ENCODE measurements at places on chromosomes 12 and 14. TPM values are rescaled to one million over a fixed set of nuclear protein-coding genes. Genes with fewer than 3 reads are reported as not detected.

GRCh38 chr12:91144053-91144452 is 32.8 kb upstream of the LUM start:
- DNase-seq = no peak

DNA sequence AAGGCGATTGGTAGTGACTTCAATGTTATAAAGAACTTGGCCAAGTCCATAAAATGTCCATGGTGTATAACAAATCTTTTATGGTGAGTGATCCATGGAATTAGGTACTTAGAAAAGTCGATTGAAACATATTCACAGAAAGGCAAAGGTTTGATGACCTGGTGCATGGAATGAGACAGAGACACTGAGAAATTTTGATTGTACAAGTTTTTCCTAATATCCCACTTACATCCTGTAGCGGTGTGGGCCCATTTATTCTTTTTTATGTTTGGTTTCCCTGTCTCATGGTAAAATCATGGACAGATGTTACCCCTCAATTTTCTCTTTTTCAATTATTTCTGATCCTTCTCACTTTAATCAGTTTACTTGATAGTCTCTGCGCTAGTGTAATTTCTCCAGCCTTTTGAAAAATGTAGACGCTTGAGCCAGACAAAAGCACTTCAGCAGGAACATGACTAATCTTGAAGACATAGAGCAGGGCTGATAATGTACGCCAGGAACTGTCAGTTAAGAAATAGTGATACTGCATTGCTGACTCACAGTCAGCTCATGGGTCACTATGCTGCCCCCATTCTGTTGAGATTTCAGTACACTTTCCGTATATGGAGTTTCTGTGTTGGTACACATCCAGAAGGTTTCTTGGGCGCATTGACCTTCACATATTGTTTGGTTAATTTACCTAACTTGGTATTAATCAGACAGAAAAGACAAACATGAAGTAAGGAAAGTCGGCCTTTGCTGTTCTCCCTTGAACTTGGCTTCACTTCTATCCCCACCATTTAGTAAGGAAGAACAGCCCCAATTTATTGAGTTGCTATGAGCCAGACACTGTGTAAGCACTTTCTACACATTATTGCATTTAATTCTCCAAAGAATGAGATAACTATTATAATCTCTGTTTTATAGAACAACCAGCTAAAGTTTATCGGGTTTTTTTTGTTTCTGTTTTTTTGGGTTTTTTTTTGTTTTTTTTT is 841.7 kb downstream of the DIO2 start:
- DNase-seq = no peak

GRCh38 chr12:47493801-47494200 is 212.0 kb downstream of the RPAP3 start:
- DNase-seq = no peak

DNA sequence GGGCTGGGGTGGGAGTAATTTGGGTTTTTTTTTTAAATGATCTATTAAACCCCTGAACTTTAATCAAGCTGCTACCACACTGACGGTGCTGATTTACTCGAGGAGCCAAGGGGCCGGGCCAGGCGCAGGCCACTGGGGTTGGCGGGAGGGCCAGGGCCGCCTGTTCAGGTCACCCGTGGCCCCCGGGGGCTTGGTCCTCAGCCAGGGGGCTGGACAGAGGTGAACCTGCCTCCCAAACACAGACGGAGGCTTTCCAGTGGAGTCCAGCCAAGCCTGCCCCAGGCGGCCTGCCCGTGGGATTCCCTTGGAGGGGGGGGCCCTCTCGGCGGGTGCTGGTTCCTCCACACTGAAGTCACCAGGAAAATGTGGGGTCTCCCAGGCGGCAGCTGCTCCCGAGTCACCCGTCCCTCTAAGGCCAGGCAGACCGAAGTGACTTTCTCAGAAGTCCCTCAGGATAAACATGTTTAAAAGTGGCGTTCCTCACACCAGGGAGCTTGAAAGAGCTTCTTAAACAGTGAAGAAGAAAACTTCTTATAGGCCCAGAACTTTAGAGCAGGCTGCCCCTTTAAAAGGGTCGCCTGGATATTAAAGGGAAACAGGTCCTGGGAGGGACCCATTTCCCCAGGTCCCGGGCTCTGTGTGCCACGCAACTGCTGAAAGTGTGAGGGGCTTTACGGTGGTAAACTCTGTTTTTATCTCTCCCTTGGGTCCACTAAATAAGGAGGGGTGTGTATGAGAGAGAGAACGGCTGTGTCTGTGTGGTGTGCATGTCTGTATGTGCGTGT is 167.2 kb upstream of the GSC start:
- DNase-seq = no peak

DNA sequence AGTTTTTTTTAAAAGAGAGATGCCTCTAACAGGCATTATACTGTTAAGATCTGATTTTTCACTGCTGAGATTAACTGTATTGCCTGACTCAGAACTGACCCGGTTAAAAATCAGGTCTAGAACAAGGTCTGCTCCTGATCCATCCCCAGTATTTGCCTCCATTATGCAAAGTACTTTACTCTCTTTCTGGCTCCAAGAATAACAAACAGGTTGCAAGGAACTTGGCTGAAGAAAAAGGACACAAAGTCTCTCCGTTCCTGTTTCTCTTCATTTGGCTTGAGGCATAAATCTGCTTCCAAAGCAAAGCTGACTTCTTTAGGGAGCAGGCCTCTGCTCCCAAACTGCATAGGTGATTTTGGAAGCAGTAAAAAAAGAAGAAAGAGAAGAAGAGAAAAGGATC is 199.3 kb upstream of the PDZRN4 start:
- no peak for DNase-seq

GRCh38 chr14:87944987-87945604 is 47.9 kb downstream of the GALC start:
- DNase-seq = no peak

DNA sequence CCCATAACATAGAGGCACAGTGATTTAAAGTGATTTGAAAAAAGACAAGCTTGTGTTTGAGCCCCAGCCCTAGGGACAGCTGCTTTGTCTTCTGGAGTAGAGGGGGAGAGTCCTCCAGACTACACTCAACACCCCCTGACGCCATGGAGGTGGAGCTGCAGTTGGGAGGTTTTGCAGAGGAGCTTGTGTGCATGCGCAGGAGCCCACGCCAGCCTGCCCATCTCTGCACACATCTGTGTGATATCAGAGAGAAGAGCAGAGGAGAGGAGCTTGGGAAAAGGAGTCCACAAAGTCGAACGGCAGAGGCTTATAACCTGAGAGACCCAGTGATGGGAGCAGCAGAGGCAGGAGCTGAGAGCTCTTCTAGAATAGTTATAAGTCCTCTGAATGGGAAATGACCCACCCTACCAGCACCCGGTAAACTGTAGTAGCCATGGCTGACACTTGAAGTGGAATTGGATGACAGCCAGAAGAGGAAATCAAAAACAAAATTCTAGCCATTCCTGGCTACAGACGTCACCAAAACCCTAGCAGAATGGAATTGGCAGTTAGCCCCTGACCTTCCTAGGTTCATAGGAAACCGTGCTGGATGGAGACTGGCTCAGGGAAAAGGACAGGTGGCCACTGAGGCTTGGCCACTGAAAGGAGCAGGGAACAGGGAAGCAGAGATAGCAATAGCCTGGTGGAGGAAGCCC is 185.1 kb upstream of the VASH1 start:
- DNase-seq = no peak

The RNF212B gene
- not detected for total RNA-seq

The KRT75 gene
- total RNA-seq = not detected

DNA sequence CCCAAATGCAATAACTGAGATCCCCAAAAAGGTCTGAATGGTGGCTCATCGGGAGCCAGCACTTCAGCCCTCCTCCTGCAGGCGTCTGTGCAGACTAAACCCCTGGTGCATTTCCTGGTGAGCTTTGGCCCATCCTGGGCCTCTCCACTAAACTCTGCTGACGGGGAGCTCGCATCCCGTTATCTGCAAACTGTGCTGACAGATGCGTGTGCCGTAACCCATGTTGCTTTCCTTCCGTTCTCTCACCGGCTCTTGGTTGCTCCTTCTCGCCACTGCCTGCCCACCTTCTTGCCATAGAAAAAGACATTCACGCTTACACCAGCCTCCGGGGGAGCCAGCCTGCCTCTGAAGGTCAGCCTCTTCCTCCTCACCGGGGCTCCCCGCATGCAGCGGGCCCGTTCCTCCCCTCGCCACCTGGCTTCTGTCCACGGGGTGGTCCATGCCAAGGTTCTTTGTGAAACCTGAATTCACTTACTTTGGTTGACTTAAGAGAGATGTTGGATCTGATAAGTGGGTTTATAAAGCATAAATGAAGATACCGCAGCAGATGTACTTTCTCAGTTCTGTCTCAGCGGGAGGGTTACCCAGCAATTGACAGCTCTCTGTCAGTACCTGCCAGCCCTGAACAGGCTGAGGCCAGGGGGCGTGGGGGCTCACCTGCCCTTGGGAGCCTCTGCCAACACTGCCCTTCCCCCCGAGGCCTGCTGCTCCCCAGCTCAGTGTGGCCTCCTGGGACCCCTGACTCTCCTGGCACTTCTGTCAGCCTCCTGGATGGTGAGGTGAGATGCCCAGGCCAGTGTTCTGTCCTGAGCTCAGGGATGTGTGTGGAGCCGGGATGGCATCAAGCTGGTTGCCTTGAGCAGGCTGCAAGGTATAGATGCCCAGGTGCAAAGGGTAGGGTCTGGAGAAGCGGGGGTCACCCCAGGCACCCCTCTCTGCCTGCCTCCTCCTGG is 14.2 kb downstream of the ZFYVE21 start:
- no peak for DNase-seq

The SLC41A2 gene
- total RNA-seq = 16.4 TPM

The MYO1A gene
- total RNA-seq = 2.6 TPM

DNA sequence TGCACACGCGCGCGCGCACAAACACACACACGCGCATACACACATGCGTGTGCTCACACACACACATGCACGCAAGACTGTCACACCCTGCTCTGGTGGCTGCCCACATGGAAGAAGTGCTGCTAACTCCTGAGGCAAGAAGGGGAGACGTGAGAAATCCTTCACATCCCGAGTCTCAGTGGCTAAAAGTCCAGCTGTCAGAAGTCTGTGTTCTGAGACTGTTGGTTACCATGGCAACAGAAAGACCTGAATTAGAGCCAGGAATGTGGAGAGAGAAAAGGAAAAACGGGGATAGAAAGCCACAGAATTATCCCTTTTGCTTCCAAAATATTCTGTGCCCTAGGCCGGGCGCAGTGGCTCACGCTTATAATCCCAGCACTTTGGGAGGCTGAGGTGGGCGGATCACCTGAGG is 71.2 kb downstream of the PPFIBP1 start:
- DNase-seq = no peak

The SLC4A8 gene
- total RNA-seq = 2.6 TPM

GRCh38 chr12:131607658-131608447 is 103.0 kb upstream of the SFSWAP start:
- DNase-seq = no peak
